Stimulated activated CD4-positive, alpha-beta T cell treated with anti-CD3 and anti-CD28 coated beads, Interleukin-4, amount 100 ng/mL, for 48 hours (primary cell): ENCODE measurements at places on chromosomes 16 and 17.

- DNase-seq: no peak
Observed at GRCh38 chr17:5499476-5500231, 13.3 kb downstream of the MIS12 start.

DNA sequence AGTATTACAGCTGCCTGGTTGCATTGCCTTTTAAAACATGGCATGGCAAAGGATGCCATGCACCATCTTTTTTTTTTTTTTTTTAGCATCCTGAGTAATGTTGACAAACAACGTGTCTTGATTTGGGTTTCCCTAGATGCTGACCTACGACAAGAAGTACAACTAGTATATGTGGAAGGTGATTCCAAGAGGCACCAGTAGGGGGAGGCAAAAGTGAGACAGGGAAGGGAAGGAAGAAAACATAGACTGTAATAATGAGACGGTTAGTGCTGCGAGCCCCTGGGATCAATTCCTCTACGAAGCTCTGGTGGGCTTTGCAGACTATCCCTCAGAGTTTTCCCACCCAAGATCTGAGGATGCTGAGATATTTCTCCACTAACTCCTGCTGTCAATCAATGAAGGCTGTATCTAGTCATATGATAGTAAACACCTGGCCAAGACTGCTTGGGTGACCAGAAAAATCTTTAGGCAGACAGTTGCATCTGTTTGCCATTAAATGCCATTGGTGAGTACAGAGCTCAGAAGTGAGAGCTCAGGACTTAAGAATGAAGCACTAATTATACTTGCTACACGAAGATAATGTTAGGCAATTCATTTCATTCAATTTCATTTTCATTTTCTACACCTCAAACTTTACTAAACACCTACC is 458.6 kb upstream of the GOT2 start:
- DNase-seq: peak; percentile 8

- DNase-seq: no peak
Observed at GRCh38 chr16:55559233-55559632, 7.3 kb upstream of the CAPNS2 start.

DNA sequence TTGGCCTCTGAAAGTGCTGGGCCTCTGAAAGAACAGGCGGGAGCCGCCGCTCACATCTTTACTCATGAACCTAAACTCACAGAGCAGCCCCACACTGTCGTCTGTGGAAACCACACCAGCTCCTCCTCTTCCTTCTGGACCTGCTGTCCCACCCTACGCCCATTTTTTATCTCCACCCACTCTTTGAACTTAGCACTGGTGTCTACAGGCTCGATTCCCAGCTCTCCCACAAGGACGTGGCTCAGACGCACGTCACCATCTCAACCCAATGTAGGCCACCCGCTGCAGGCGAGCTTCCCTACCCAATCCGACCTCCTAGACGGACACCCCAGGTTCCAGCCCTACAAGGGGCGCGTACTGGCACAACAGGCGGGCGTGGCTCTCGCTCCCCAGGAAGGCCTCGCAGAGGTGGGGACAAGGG is 62.2 kb downstream of the NXN start:
- DNase-seq: no peak

GRCh38 chr17:82376042-82376730 is 4.6 kb downstream of the UTS2R start:
- DNase-seq: no peak

DNA sequence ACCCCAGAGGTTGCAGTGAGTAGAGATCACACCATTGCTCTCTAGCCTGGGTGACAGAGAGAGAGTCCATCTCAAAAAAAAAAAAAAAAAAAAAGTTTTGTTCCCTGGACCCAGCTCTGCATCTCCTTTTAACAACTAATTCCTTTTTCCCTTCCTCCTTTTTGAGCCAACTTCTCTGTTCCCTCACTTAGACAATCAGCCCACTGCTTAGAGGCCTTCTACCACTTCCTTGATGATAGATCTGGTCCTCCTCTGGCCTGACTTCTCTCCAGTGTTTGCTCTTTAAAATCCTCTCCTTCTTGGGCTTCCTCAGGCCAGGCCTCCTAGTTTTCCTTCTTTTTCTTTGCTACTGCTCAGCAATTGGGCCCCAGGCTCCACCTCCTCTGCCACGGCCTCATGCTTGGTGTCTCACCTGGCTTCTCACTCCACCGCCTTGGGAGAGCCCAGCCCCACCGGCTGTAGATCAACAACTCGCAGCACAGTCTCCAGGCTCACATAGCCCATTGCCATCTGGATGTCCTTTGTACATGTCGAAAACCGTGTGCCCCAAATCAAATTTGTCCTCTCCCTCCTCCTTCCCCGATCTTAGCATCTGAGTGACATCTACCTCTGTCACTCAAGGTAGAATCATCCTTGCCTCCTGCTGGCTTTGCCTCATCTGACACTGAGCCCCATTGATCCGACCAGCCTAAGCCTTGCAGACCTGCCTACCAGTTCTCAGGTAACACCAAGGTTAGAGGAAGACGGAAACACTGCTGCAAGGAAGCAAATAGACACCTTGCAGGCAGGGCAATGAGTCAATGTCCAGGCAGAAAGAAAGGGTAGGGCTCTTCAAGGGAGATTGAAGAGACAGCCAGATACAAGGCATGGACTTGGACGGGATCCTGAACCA is 17.4 kb downstream of the ARHGAP27 start:
- DNase-seq: no peak

DNA sequence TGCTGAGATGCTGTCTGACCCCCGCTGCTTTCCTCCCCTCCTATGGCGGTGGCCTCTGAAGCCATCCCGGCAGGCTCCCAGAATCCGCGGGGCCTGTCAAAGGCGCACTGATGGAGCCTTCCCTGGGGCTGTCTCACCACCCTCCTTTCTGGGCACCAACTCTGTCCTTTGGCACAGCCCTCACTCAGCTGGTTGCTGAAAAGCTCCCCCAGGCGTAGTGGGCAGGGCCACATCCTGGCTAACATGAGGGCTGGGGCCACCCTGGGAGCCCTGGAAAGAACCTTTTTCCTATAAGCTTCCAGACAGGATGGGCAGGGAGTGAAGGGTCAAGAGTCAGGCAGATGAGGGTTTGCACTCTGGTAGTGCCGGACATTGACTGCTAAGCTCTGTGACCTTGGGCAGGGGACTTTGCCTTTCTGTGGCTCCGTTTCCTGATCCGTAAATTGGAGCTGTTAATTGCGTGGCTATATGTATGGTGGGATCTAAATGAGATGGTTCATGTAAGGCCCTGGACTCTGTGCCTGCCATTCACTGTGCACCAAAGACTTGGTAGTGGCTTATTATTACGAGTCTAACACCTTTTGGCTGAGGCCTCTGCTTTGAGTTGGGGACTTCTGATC is 27.6 kb upstream of the LASP1NB start:
- DNase-seq: no peak

GRCh38 chr16:15682105-15682570 is 32.1 kb downstream of the NDE1 start:
- DNase-seq: peak; percentile 27

- no peak for DNase-seq
Observed at GRCh38 chr16:47460359-47460710, 528 bp downstream of the ITFG1 start.

DNA sequence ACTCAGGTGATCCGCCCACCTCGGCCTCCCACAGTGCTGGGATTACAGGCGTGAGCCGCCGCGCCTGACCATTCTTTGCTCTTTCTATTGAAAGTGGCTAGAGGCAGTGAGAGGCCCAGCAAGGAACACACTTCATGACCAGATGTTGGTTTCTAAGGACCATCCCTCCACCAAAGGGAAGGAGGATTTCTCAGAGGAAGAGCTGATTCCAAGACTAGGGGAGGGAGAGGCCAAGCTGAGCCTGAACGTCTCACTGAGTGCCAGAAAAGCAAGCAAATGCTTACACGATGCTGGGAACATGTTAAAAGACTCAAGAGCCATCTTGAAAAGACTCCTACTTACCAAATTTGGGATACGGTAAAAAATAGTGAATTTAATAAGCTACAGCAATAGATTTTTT is 79.2 kb downstream of the MRM3 start:
- DNase-seq: no peak

- peak; percentile 42 for DNase-seq
Observed at GRCh38 chr16:79093554-79093967, 507.0 kb downstream of the MAF start.

DNA sequence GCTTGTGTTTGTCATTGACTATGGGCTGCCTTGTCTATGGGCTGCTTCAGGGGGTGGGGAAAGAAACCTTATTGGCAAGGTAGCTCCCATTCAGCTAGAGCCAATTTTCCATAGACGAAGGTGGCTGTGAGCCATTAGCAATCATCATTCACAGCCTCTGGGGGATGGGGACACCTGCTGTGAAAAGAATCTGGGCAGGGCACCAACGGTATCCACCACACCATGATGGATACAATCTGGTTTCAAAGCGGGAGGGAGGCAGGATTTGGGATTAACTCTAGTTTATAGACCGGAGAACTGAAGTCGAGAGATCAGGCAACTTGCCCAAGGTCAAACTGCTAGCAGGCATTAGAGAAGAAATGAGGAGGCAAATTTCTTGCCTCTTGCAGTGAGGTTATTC is 182.3 kb downstream of the SHISA9 start:
- no peak for DNase-seq

DNA sequence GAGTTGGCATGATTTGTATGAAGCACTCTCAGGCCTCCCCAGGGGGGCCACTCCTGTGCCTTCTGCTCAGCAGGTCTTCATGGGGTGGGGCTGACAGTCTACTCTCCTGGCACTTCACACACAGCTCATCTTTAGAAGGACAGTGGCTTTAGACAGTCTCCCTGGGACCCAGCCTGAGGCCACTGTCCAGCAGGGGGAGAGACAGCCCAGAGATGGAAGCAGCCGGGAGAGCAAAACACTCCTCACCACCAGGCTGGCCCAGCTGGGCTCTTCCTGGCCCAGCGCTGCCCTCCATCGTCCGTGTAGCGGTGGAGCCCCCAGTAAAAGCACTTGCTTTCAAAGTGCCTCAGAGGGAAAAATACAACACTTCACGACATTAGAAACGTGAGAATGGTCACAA is 62.0 kb upstream of the CRHR1 start:
- DNase-seq: no peak

DNA sequence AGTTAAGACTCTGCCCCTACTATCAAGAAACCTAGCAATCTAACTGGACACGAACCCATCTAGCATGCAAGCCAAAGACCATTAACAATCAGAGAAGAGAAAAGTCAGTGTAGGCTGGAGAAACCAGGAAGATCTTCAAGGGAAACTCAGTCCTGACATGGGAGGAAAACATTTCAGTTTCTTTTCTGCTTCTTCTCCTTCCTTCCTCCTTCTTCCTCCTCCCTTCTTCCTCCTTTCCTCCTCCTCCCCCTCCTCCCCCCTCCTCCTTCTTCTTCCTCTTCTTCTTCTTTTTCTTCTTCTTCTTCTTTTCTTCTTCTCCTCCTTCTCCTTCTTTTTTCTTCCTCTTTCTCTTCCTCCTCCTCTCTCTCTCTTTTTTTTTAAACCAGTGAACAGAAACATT is 29.6 kb upstream of the SHISA9 start:
- DNase-seq: no peak

GRCh38 chr16:54191163-54191562 is 95.4 kb downstream of the IRX3 start:
- no peak for DNase-seq

DNA sequence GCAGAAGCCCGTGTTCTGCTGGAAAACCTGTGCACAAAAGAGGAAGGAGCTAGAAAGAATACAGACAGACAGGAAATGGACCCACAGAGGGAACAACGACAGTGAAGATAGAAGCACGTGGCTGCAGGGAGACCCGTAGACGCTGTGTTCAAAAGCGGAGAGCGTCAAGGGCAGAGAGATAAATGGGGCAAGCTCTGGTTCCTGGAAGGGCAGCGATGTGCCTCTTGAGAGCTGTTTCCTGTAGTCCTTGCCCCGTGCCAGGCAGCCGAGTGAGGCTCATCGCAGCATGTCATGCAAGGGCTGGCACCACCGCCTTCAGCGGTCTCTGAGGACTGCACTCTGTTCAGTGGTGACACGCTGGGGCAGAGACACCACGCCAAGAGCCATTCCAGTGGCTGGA is 43.6 kb upstream of the CACNG5 start:
- no peak for DNase-seq

GRCh38 chr16:55248494-55248893 is 75.5 kb upstream of the IRX6 start:
- no peak for DNase-seq

DNA sequence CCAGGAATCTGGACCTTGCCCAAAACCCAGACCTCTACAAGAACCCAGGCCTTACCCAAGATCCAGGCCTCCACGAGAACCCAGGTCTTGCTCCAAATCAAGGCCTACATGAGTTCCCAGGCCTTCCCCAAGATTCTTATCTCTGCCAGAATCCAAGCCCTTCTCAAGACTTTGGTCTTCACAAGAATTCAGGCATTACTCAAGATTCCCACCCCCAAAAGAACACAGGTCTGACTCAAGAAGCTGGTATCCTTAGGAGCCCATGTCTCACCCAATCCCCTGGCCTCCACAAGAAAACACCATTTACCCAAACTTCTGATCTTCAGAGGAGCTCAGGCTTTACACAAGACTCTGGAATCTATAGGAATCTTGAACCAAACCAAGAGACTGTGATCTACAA is 2.6 kb downstream of the SPEM3 start:
- no peak for DNase-seq

- no peak for DNase-seq
Observed at GRCh38 chr17:50938821-50939541, 72.8 kb upstream of the TOB1 start.

- DNase-seq: no peak
Observed at GRCh38 chr17:71267668-71268067, 853.2 kb upstream of the SOX9 start.

DNA sequence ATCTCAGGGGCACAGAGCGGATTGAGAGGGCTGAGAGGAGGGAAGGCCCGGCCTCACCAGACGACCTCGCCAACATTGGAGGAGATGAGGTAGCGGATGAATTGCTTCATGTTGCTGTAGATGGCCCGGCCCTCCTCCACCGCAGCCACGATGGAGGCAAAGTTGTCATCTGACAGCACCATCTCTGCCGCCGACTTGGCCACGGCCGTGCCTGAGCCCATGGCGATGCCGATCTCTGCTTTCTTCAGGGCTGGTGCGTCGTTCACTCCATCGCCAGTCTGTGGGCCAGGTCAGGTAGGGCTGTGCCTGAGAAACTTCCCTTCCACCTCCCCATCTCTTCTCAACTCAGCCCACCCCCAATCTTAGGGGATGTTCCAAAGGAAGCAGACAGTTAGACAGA is 21.1 kb upstream of the P2RX1 start:
- no peak for DNase-seq
